Stimulated activated CD8-positive, alpha-beta memory T cell treated with anti-CD3 and anti-CD28 coated beads, Interleukin-7, amount 100 ng/mL, for 1 hour (primary cell): ENCODE measurements at places on chromosomes 7 and 10.

- DNase-seq, result no peak
Measured at GRCh38 chr10:84696610-84697009, 368.2 kb downstream of the CCSER2 start.

GRCh38 chr10:68271196-68271882 is 39.4 kb upstream of the ATOH7 start:
- no peak for DNase-seq

DNA sequence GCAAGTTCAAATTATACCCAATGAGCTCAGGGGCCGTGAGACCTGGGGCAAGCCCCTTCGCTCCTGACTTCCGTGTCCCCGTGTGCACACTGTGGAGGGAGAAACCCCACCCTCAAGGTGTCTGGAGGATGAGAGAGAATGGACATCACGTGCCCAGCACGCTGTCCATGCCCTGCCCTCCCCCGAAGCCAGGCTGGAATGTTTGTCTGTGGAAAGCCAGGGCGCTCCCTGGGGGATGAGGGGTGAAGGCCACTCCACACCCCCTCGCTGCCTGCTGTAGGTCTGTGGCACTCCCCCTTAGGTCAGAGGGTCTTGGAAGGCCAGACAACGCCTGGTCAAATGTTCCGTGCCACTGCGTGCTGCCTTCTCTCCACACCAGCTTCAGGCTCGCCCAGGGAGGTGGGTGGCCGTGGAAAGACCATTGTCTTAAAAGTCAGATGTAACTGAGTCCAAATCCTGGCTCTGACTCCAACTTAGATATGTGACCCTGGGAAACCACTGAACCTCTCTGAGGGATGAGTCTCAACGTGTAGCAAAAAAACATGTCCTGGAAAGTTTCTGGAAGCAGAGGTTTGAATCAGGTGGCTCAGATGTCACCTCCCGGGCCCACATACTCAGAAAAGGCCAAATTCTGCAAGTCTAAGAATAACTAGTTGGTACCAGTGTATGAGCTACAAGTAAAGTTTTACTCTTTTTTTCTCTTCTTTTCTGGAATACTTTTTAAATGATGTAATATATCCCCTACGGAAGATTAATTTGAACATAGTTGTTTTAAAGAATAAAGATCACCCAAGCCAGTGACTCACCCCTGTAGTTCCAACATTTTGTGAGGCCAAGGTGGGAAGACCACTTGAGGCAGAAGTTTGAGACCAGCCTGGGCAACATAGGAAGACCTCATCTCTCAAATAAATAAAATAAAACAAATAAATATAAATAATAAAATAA is 24.9 kb downstream of the RCC1L start:
- no peak for DNase-seq

- no peak for DNase-seq
Measured at GRCh38 chr7:37216923-37217322, 231.7 kb downstream of the ELMO1 start.

- no peak for DNase-seq
Measured at GRCh38 chr10:7707102-7707501, 4.0 kb downstream of the ITIH2 start.

GRCh38 chr10:14171336-14171735 is 159.4 kb downstream of the FRMD4A start:
- DNase-seq, result no peak

DNA sequence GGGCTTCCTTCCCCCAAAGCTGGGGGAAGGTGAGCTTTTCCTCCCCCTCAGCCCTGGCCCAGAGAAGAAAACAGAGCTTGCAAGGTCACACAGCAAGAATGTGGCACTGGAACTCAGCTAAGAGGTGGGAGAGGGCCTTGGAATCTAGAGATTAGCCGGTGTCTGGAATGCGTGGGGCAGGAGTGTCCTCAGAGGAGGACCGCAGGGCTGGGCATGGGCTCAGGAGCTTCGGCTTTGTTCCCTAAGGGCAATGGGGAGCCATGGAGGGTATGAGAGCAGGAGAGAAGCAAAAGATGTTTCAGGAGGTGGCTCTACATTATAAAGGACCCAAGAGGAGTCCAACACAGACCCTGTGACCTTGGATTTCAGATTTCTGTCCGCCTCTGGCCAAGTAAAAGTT is 127.2 kb upstream of the TNRC18 start:
- DNase-seq, result no peak

DNA sequence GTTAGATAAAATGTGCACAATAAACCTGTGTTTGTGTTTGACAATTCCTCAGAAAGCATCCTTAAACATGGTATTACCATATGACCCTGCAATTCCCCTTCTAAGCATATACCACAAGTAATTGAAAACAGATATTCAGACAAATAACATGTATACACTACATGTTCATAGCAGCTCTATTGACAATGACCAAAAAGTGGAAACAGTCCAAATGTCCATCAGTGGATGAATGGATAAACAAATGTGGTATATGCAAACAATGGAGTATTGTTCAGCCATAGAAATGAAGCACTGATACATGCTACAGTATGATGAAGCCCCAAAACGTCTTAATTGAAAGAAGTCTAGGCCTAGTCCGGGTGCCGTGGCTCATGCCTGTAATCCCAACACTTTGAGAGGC is 280.1 kb downstream of the OTUD1 start:
- no peak for DNase-seq

GRCh38 chr7:5232485-5232837 is 42.4 kb downstream of the WIPI2 start:
- DNase-seq, result no peak

GRCh38 chr7:149637911-149638565 is 135.3 kb downstream of the ZNF467 start:
- no peak for DNase-seq

DNA sequence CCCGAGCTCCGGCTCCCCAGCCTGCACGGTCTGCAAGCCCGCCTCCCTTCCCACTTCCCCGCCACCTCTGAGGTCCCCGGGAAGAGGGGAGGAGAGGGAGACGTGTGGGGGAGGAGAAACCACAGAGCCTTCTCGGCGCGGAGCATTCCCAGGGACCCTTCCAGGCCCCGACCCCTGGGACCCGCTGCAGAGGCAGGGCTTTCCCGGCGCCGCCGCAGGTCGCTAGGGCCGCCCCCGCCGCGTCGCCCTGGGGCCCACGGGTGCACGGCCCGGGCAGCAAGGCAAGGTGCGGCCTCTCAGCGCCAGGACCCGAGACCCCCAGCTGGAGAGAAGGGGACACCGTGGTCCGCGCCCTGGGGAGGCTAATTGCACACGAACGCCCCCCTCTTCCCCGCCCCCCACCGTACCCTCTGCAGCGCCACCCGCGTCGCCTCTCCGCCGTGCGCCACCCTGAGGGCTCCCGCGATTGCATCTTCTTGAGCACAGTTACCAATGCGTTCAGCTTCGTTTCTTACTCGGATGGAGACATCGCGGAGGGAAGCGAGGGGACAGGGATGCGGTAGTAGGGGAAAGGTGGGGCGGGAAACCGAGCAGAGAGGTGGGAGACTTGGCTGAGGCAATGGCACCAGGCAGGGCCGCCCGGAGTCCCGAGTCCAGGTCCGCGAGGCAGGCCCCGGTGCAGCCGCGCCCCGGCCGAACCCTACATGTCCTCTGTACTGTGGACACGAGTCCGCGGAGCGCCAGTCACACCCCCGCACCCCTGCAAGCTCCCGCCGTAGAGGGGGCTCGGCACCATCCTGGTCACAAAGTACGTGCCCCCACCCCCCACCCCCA is 28.9 kb downstream of the SKIDA1 start:
- no peak for DNase-seq

- DNase-seq, result no peak
Measured at GRCh38 chr10:119701861-119702260, 24.0 kb upstream of the INPP5F start.

GRCh38 chr10:79137826-79138225 is 69.1 kb downstream of the ZMIZ1 start:
- DNase-seq, result peak; percentile 13

DNA sequence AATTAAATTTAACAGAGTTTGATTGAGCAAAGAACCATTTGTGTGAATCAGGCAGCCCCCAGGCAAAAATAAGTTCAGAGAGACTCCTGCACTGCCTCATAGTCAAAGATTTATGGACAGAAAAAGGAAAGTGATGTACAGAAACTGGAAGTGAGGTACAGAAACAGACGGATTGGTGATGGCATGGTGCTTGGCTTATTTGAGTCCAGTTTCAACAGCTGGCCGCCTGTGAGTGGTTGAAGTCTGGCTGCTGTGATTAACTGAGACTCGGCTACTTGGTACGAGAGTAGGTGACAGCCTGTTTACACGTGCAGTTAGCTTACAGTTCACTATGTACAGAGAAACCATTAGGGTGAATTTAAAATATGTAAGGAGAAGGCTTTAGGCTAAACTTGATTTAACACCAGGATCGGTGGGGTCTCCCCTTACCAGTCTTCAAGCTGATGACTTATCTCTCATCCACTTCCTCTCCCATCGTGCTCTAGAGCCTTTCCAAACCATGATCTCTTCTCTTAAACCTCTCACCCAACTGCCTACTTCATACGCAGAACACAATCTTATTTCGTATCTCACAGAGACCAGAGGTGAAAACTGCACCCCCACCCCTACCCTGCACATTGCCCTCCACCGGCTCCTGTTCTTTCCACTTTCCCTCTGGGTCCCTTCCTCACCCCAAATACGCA is 5.0 kb upstream of the MSMB start:
- DNase-seq, result no peak

DNA sequence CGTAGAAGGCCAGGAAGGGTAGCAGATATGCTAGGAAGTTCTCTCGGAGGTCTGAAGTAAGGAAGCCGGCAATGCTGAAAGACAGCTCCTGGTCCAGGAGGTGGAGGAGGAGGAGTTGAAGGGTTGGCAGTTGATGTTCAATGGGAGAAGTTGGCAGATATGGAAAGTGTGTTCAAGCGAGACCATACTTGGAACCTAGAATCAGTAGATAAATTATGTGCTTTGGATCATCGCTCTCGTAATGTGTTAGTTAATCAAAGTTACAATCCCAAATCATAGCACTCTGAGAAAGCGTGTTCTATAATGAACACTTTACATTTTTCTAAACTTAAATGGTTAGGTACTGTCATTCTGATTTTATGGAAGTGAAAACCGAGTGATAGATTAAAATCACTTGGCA is 152.9 kb downstream of the CELF2 start:
- no peak for DNase-seq

GRCh38 chr10:20108021-20108420 is 291.8 kb downstream of the PLXDC2 start:
- DNase-seq, result no peak

GRCh38 chr10:78175444-78176015 is 141.9 kb downstream of the RPS24 start:
- no peak for DNase-seq
